ENCODE measurements at places on chromosomes 13 and 19.

DNA sequence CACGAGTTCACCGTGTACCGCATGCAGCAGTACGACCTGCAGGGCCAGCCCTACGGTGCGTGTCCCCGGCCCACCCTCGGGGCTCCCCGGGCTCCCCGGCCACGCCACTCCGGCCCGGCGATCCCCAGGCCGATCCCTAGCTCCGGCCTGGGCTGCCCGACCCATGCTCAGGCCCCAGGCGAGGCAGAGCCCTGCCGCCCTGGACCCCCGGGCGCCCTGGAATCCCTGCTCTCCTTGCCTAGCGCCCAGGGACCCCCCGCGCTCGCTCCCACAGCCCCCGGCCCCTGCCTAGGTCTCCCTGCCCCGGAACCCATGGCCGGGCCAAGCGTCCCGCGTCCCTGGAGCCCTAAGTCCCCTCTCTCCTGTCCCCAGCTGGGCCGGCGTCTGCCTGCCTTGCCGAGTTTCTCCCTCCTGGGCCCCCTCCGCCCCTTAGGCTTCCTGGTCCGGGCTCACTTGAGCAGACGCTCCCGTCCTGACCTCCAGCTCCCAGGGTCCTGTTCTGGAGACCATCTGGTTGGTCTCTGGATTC lies 494 bp downstream of the NCLN start:
- no peak for DNase-seq

- DNase-seq: no peak
Observed at GRCh38 chr13:76732367-76732766, 153.8 kb downstream of the KCTD12 start.

DNA sequence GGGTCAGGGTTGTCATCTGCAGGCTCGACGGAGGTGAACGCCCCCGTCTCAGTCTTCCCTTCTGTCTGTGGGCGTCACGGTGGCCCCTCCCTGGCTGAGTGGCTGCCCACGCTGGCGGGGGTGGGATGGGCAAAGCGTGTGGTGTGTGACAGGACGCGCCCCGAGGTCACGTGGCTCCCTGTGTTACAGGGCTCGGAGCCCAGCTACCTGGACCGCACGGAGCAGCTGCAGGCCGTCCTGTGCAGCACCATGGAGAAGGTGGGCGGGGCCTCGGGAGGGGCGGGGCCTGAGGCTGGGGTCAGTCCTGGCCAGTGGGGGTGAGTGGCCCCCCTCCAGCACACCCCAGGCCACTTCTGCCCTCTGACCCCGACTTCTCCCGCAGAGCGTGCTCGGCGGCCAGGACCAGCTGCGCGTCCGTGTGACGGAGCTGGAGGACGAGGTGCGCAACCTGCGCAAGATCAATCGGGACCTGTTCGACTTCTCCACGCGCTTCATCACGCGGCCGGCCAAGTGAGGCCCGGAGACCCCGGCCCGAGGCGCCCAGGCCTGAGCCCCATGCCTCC lies 6.3 kb upstream of the GRIN3B start:
- DNase-seq: no peak

DNA sequence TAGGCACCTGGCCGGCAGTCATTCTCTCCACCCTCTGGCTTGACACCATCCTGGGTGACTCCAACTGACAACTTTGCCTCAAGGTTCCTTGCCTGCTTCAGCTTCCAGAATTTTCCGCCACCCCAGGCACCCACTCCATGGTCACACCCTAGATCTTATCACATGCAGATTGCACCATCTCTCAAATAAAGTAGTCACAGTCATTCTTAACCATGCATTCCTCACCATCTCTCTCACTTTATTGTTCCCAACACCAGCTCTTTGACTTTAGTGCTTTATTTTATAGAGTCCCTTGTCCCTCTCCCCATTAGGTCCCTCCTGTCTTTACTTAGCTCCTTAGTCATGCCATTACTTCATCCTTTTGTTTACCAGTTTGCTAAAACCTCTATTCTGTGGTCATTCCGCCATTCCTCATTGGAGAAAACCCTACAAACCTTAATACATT lies 351.7 kb downstream of the SPRY2 start:
- DNase-seq: no peak

- DNase-seq: peak; percentile 86
Observed at GRCh38 chr19:14347999-14348889, 33.0 kb upstream of the ADGRE5 start.

GRCh38 chr13:22173610-22174009 lies 502.7 kb downstream of the FGF9 start:
- no peak for DNase-seq

DNA sequence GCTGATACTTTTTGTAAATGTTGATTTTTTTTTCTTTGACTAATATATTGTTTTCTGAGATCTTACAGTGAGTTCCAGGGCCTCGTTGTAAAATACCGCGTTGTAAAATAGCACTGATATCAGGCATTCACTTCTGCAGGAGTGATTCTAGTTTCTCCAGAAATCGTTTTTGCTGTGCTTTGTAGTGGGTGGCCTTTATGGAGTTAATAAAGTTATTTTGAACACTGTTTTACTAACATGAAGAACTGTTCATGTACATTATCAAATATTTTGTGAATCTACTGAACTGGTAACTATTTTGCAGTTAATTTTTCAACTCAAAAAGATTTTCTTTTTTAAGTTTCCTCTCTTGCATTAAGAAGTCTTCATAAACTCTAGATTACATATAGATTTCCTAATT lies 985 bp upstream of the ZNF266 start:
- no peak for DNase-seq

GRCh38 chr13:99056381-99057014 lies 78.6 kb upstream of the DOCK9 start:
- no peak for DNase-seq

- no peak for DNase-seq
Observed at GRCh38 chr13:69292789-69293425, 814.7 kb upstream of the ATXN8OS start.

DNA sequence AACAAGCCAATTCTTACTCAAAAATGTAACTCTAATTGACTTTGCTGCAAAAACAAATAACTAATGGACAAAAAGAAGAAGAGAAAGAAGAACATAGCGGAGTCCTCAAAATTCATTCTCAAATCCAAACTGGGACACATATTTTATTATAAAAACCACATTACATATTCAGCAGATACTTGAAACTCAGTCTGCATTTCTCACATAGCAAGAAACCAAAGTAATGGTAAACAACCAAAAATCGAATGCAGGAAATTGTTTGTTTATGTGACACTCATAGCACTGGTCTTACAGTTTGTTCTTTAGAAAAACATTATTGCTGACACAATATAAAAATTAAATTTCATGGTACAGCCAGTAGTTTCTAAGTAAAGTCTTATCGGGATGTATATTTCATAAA lies 789.8 kb downstream of the SLITRK6 start:
- DNase-seq: no peak

DNA sequence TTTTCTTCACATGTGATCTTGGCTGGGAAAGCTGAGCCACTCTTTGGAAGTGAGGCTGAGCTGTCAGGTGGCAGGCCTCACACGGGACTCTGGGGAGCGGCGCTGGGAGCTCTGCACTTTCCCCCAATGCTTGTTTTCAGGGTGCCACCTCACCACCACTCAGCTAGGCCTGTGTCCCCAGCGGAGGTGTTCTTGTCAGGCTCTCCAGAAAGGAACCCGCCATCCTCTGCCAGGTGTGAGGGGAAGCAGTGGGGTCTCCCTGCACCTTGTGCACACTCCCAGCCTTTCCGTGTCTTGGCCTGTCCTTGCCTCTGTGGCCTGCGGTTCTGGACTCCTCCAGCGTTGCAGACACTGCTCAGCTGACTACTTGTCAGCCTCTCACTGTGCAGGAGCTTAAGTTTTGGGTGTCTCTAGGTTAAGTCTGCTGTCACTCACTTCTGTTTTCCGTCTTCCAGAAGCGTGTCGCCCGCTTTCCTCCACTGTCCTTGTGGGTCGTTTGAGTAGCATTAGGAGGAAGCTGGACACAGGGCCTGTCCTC lies 51.9 kb downstream of the GGACT start:
- DNase-seq: no peak

DNA sequence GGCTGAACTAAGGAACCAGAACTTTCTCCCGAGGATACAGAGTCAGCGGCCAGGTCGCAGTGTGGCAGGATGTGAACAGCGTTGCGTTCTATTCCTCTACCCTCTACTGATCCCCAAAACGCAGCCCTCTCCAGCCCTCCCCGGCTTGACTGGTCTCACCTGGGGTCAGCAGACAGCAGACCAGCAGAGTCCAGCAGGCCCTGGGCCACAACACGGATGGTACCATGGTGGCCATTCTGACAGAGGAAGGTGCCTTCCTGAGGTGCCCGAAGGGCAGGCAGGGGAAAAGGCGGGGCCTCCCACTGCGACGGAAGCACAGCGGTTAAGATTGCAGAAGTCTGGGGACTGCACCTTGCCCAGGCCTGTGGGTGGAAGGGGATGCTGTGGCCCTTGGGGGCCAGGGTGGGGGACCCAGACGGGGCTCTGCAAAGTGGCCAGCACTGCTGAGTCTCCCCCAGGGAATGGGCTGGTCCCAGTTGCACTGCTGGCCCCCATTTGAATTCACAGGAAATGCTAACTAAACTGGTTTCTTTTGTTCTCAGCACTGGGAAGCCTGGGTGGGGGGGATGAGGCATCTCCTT lies at the start of gene ICAM3:
ICAM3 (minus strand) TSS at position 245 of the 581 bp plus-strand sequence; CDS start at position 235, 10 bp downstream.
- DNase-seq: peak; percentile 83

DNA sequence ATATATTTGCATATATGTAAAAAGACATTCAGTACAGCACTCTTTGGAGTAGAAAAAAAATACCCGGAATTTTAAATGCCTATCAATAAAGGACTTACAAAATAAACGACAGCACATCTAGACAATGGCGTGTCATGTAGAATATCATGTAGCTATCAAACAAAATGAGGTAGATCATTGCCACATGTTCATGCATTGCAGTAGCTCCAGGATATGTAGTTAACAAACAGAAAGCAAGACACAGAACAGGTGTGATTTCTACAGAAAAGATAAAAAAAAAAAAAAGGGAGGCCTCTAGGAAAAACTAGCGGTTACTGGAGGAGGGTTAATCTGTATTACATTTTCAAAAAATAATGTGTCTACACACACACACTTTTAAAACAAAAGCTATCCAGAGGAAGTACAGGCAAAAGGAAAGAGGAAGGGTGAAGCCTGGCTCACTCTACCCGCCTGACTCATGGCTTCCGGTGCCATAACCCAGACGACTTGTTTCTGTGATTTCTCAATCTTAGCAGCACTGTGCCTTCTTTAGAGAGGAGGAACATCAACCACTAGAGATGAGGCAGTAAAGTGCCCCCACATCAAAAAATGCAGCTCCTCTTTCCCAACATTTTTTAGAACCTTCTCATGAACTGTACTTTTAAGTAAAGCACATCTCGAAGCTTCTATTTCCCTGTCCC lies 6.9 kb downstream of the KCTD12 start:
- peak; percentile 67 for DNase-seq

DNA sequence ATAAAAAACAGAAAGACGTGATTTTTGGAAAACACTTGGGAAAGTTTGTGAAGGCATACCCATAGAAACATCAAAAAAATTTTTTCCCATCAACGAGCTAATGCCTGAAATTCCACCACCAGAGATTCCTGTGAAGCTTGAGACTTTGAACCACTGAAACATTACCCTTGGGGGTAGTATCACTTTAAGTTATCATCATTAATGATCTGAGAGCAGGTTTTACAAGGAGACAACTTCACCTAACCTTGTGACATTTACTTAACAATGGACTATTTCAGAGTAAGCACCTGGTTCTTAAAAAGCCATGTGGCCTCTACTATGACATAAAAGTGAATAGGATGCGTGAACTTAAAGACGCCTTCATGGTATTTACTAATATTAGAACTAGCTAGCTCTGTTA lies 51.9 kb downstream of the DOCK9 start:
- DNase-seq: no peak

DNA sequence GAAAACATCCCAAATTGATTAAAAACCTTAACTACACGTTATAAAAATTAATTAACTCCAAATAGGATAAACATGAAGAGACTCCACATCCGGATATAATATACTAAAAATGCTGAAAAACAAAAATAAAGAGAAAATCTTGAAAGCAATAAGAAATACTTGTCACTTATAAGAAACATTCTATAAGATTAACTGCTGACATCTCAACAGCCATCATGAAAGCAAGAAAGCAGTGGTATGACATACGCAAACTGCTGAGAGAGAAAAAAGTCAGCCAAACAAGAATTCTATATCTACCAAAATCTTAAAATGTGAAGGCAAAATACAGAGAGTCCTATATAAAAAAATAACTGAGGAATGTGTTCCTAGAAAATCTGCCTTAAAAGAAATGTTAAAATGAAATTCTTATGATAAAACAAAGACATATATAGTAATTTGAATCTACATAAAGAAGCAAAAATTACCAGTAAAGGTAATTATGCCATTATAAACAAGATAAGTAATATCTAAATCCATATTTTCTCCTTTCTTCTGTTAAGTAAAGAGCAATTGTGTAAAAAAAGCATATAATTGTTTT lies 1851.1 kb downstream of the PCDH9 start:
- no peak for DNase-seq

GRCh38 chr13:110445183-110445582 lies 116.3 kb downstream of the RAB20 start:
- no peak for DNase-seq

GRCh38 chr13:33828431-33829129 lies 10.6 kb downstream of the RFC3 start:
- no peak for DNase-seq

GRCh38 chr19:6127716-6128335 lies 7.6 kb upstream of the ACSBG2 start:
- DNase-seq: no peak

GRCh38 chr13:44746690-44747089 lies 170.6 kb upstream of the TSC22D1 start:
- DNase-seq: no peak

GRCh38 chr13:46551410-46552302 lies 1.3 kb upstream of the LRCH1 start:
- peak; percentile 83 for DNase-seq

- DNase-seq: no peak
Observed at GRCh38 chr13:89490661-89491060, 1819.5 kb downstream of the SLITRK5 start.

DNA sequence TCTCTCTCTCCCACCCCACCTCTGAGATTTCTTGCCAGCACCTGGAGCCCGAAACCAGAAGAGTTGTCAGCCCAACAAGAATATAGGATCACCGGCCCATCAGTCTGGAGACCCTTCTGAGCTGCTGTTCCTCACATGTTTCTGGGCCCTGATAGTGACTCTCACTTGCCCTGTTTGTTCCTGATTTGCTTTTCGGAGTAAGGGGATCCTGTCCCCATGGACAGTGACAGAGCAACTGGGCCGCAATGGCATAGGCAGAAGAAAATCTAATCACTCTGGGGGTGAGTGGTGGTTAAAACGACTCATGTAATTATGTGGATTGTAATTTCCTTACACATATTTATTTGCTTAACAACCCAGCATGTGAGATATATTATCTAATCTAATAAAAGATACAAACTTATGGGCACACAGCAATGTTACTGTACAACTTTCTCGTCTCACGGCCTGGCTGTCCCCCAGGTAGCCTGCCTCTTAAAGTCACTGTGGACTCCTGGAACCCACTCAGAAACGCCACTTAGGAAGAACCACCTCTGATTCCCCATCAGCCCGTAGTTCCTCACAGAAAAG lies 663 bp upstream of the SMAD9 start:
- no peak for DNase-seq

GRCh38 chr13:40330950-40331349 lies 335.5 kb downstream of the FOXO1 start:
- DNase-seq: no peak

- no peak for DNase-seq
Observed at GRCh38 chr13:99027661-99028425, 50.0 kb upstream of the DOCK9 start.

All from stimulated activated CD8-positive, alpha-beta memory T cell treated with anti-CD3 and anti-CD28 coated beads, Interleukin-4, amount 100 ng/mL, for 48 hours (primary cell).